Epithelial cell of proximal tubule (primary cell): ENCODE measurements at places on chromosomes 4 and X. TPM values are rescaled to one million over a fixed set of nuclear protein-coding genes. Genes with fewer than 3 reads are reported as not detected.
A peak's percentile ranks its signal among the peaks of the same experiment; 100 is the strongest.

- no peak for DNase-seq
Measured at GRCh38 chr4:76989391-76990061, 40.0 kb downstream of the SEPTIN11 start.

DNA sequence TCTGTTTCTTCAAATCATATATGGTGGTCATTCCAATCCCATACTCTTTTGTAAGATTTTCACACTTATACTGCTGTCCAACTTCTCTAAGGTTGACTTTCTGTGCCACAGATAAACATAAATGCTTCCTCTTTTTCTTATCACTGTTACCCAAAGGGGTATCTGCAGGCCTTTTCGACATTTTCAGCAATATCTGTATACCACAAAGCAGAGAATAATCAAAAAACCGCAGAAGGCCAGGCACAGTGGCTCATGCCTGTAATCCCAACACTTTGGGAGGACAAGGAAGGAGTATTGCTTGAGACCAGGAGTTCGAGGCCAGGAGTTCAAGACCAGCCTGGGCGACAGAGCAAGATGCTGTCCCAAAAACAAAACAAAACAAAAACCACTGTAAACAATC is 3.1 kb upstream of the RFC1 start:
- DNase-seq: no peak

Gene PDE6B
- 4.1 and 5.7 TPM in 2 replicates for total RNA-seq

DNA sequence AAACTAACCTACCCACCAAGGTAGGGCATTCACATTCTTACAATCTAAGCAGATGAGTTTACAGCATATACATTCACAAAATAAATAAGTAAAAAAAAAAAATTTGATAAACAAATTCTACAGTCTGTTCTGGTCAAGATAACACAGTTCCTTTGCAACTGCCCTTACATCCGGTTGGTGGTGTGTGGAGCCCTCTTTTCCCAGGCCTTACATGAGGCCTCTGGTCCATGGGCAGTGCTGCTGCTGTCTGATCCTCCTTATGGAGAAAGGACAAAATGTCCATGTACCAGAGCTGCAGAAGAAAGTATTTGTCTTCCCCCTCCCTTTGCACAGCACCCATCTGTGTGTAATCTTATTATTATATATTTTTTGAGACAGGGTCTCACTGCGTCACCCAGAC is 2.2 kb upstream of the SEPTIN11 start:
- DNase-seq: no peak

- DNase-seq: no peak
Measured at GRCh38 chrX:53479301-53479700, 45.1 kb upstream of the HSD17B10 start.

Gene FOXR2
- total RNA-seq: not detected in 2 replicates

DNA sequence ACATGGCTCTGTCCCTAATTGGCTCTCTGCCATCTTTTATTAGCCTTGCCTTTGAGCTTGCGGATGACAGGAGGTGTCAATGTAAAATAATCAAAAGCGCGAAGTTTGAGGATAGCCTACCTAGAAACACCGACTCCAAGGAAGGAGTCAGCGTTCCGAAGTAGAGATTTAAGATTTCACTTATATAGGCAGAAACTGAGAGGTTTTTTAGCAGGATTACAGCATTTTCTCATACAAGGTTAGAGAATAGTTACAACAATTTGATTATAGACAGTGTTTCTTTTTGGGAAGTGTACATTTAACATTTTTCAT is 499 bp upstream of the NFXL1 start:
- no peak for DNase-seq

- DNase-seq: no peak
Measured at GRCh38 chr4:66032571-66032970, 362.3 kb upstream of the EPHA5 start.

- DNase-seq: no peak
Measured at GRCh38 chrX:56978172-56978571, 17.2 kb downstream of the SPIN3 start.

Gene BRS3
- not detected in 2 replicates for total RNA-seq

- no peak for DNase-seq
Measured at GRCh38 chr4:145207934-145208333, 27.5 kb upstream of the OTUD4 start.

DNA sequence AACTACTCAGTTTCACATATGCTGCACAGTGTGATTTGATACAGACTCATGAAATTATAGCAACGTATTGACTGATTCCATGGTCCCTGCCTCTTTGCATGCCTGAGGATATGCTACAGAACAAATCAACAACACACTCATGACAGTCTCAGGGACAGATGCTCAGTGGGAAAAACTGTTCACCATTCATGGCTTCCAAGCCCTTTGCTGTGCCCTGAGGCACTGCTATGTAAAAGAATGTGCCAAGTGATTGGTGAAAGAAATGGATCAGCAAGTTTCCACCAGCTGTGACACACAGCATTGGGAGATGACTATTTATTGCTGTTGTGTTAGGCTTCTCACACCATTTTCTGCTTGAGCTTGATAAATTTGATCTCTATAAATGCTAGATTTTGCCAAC is 825.6 kb upstream of the INTU start:
- DNase-seq: no peak

- peak; percentile 75 for DNase-seq
Measured at GRCh38 chrX:9604111-9604907, 139.5 kb downstream of the TBL1X start.

Gene HAND2
- total RNA-seq: not detected in 2 replicates

DNA sequence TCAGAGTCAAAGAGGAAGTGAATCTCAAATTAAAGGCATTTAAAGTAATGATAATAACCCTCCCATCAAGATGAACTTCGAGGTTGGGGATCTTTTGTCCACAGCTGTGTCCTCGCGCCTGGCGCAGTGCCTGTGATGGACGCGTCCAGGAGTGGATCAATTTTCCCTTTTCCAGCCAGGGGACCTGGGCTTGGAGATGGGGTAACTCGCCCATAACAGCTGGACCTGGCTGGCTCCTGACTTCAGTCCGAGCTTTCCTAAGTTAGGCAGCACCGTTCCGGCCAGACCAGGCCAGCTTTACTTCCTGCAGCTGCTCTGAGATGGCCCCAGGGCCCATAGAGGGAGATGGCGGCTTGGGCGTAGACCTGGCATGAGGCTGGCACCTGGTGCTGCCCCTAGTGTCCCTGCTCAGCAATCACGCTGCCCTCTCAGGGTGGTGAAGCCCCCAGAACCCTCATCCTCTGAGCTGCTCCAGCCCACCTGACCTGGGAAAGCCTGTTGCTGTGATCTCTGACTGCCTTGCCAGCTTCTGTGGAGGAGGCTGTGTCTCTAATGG is 23.9 kb downstream of the ADRA2C start:
- DNase-seq: no peak

- no peak for DNase-seq
Measured at GRCh38 chr4:85457752-85458467, 17.0 kb upstream of the ARHGAP24 start.

DNA sequence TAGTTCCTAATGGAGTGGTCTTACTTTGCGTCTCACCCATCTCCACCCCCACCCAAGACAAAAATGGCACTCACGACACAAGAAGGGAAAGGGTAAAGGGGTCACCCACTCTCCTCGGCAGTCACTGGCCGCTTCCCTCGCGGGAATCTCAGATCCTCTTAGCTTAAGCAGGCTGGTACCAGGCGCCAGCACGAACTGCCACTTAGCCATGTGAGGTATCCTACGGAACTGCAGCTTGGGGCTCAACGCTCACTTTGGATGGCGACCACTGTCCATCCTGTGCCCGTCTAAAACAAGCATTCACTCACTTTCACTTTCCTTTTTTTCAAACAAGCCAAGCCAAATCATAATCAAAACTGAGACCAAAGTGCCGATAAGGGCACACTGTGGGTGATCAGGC is 14.6 kb upstream of the MAGIX start:
- no peak for DNase-seq

DNA sequence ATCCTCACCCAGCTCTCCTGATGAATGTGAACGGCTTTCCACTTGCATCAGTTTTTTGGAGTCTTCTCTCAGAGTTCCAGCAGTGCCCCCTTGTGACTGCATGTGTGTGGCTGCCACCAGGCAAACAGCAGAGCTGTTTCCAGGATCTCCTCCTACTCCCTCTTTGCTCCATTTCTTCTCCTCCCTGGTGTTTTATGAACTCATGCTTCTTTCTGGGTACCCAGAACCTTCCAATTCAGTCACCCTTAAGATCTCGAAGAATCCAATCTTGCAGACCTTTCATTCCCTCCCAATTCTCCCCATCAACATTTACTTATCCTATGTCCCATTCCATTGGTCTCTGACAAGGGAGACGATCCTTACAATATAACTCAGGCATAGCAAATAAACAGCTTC is 6.8 kb upstream of the TCEANC start:
- no peak for DNase-seq

Gene TMPRSS11B
- total RNA-seq: not detected in 2 replicates

- DNase-seq: no peak
Measured at GRCh38 chr4:17630228-17630627, 15.8 kb downstream of the MED28 start.
